Hindlimb muscle (tissue), 1 donor: ENCODE measurements at places on chromosomes 7 and 10. TPM values are rescaled to one million over a fixed set of nuclear protein-coding genes. Genes with fewer than 3 reads are reported as not detected.

AIFM2 gene
- 3.5 TPM for polyA plus RNA-seq

GPR26 gene
- polyA plus RNA-seq = not detected

AOC1 gene
- polyA plus RNA-seq = 0.08 TPM

- no peak for DNase-seq
These were observed 684.0 kb upstream of the FOXK1 start for GRCh38 chr7:3998060-3998459.

DNA sequence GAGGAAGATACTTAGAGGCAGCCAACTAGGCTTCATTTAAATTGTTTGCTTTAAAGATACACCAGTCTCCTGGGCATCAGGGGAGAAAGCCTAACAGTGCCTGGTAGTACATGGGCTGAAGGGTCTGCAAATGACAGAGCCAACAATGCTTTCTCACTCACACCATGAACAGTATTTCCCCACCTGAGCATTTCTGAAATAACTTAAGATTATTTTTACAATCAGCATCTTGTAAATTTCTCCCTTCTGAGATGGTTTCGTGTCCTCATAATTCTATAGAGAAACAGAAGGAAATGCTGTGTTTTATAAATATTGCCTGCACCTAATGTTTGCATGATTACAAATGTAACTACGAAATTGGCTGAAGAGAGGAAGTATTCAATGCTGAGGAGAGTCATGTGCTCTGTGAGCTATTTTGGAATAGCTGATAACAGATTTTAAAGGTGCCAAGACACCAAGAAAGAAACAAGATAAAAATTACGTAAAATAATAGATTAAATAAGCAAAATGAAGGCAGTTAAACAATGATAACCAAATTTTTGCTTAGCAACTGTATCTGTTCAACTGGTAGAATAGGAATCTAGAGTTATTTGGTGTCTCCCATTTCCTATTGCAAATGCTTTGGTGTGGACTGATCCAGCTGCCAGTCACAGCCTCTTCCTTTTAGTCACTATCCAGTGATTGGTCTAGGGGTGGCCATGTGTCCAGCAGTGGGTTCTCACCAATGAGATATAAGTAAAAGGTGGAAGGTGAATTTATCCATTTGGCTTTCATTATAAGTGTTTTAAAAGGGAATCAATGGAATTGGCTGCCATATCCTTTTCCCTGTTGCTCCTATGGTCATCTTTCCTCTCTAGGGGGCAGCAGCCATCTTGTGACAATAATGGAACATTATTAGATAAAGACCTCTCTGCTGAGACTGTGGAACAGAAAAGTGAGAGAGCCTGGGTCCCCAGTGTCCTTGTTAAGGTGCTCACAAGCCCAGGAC, 167.9 kb upstream of the SLC26A5 start:
- DNase-seq = no peak

GRCh38 chr10:10786109-10787090, 231.3 kb upstream of the CELF2 start:
- DNase-seq = no peak

GRCh38 chr10:44882166-44882720, 28.9 kb upstream of the TMEM72 start:
- no peak for DNase-seq

GRCh38 chr7:158432369-158433341, 155.0 kb downstream of the PTPRN2 start:
- DNase-seq = no peak
